ENCODE measurements at places on chromosomes 16 and 17.

GRCh38 chr17:42025936-42026335 is 6.0 kb downstream of the NKIRAS2 start:
- DNase-seq, result no peak

DNA sequence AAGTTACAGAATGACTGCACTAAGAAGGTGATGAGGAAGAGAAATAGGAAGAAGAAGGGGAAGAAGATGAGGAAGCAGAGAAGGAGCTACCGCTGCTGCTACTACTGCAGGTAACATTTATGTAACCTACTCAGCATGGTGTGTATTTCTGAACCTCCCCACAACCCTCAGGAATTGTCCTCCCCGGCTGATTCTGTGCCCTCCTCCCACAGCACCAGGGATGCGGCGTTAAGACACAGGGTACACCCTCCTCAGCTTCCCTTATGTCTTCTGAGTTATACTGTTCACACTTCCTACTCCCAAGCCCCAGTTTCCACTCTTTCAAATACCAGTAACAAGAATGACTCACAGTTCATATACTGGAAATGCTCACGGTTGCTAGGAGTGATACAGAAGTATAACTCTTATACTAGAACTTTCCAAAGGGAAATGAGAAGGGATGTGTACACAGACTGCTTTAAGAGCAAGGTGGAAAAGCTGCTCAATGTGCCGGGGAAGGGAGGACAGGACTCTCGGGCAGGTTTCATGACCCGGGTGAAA is 224.5 kb upstream of the PSMD7 start:
- no peak for DNase-seq

DNA sequence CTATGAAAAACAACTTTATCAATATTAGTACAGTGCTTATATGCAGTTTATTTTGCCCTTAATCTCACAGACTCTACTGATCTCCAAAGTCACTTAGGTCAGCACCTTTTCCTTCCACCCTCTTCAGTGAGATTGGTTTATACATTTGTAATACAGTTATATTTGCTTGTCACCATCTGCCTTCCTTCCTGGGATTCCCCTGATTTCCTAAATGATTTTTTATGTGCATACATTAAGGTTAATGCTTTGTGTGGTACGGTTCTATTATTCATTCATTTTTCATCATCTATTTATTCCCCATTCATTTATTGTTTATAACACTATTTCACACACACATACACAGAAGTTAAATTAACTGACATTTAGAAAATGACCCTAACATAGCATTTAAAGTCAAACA is 419.8 kb upstream of the CDH11 start:
- no peak for DNase-seq

DNA sequence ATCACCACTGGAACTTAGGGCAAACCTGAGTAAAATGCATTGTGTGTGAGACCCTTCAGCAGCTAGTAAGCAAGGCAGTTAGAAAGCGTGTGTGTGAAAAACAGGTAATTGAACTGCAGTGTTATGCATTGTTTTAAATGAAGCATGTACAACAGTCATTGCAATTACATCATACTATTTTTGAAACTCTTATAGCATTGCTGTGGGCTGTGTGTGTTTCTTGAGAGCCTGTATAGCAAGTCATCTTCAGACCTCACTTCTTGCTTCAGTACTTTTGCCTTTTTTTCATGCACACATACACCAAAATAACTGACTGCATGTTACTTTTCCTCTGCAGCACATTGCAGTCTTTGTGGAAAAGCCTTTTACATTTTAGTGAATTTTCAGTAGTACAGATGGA is 19.2 kb downstream of the PTRH2 start:
- no peak for DNase-seq

DNA sequence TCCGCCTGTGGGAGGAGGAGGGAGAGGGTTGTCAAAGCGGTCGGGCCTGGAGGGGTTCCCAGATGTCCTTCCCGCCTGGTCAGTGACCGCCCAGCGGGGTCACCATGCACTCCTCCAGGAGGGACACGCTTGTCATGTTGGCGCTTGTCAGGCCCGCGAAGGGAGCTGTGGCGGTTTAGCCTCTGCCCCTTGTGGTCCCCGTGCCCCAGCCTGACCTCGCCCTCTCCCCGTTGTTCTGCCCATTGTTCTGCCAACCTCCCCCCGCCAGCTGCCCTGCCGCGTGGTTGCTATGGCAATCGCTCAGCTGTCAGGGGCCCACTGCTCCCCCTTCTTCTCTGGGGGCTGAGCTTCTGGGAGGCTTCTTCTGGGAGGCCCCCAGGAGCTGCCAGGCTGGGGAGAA is 146.4 kb upstream of the CIBAR2 start:
- no peak for DNase-seq

GRCh38 chr16:78972006-78972405 is 628.5 kb downstream of the MAF start:
- DNase-seq, result no peak

- DNase-seq, result no peak
These were observed 35.7 kb downstream of the NOS2 start for GRCh38 chr17:27764589-27764988.

- DNase-seq, result no peak
These were observed 1.1 kb downstream of the METTL26 start for GRCh38 chr16:634996-635395.

GRCh38 chr16:67936880-67937605 is 393 bp upstream of the PSMB10 start:
- DNase-seq, result no peak

DNA sequence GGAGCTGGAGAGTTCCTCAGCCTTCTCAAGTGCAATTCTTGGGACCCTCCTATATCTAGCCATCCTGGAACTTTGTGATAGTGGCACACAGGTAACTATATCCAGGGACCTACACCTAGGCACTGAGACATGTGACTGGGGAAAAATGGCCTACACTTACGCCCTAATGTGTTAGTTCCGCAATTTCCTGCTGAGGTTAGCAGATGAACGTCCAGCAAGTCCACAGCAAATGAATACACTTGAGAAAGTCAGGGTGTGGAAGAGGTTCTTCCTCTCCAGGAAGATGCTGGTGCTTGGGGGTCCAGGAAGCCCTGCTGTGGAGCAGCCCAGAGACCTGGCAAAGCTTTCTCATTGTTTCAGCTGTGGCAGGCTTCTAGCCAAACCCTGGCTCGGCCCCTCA is 20.8 kb downstream of the PIK3R5 start:
- no peak for DNase-seq

- no peak for DNase-seq
These were observed 5.9 kb upstream of the MYO15A start for GRCh38 chr17:18102640-18103039.

GRCh38 chr17:80082403-80083135 is 18.8 kb upstream of the GAA start:
- peak; percentile 45 for DNase-seq

- DNase-seq, result no peak
These were observed 8.2 kb downstream of the ZNF19 start for GRCh38 chr16:71480956-71481355.

GRCh38 chr16:80837533-80838147 is 33.2 kb upstream of the CDYL2 start:
- no peak for DNase-seq

DNA sequence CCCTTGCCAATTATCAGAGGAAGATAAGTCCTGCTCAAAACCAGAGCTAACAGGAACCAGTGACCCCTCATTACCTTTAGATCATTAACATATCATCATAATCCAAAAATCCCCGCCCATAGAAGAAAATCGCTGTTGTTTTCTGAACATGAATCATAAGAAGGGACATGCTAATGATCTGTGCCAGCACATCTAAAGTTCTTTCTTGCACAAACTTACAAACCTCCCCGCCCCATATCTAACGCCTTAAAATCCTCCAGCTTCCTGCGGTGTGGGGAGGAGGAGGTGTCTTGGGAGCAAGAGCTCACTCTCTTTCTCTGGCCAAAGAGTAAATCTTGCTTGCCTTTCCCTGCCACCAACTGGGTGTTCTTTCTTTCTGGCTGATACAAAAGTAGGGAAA is 78.3 kb downstream of the IRX3 start:
- DNase-seq, result peak; percentile 61

DNA sequence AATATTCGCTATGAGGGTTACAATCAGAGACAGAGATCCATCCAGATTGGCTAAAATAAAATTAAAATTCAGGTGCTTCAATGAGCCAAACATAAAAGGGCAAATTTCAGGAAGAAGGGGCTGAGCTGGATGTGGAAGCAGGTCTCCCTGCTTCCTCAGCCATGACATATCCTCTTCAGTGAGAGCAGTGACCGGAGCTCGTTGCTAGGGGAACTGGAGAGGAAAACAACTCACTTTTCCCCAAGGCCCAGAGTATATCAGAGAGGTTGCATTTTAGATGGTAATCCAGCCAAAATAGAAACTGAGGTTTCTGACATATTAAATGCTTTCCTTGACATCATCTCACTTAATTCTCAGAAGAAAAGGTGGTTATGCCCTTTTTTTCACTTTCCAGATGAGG is 503.5 kb downstream of the HS3ST4 start:
- no peak for DNase-seq

GRCh38 chr17:30550512-30551273 is 73.5 kb downstream of the GOSR1 start:
- no peak for DNase-seq

GRCh38 chr17:39541652-39542051 is 66.1 kb downstream of the NEUROD2 start:
- DNase-seq, result no peak

- DNase-seq, result no peak
These were observed 230.5 kb upstream of the CACNG5 start for GRCh38 chr17:66604376-66604775.

- peak; percentile 61 for DNase-seq
These were observed 979 bp downstream of the ABHD15 start for GRCh38 chr17:29565643-29566472.

DNA sequence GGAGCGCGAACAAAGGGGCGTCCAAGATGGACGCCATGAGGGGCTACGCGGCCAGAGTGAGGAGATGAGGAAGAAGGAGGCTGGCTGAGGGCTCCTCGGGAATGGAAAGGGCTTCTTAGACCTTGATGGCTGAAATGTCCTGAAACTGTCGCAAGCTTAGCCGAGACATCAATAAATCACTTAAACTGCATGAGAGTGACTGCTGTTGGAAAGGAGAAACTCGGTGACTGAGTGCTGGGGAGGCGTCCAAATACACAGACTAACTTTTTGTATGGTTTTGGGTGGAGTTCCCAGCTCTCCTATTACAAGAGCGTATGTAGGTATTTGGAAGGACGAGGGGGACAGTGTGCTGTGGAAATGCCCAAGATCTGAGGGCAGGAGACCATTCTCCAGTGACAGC is 1.4 kb upstream of the GEMIN4 start:
- no peak for DNase-seq

DNA sequence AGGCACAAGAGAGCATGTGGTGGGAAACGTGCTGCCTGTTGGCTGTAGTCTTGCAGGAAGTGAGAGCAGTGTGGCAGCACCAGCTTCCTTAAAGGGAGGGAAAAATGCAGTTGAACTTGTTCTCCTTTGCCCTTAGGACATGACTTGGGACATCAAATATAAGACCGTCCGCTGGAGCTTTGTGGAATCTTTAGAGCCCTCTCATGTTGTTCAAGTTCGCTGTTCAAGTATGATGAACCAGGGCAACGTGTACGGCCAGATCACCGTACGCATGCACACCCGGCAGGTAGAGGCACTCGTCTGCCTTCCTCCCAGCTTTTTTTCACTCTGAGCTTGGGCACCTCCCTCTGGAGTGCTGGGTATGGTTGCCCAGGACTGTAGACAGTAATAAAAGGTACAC is 23.3 kb downstream of the GPR179 start:
- DNase-seq, result no peak

GRCh38 chr16:14600164-14600563 is 29.9 kb downstream of the PARN start:
- DNase-seq, result no peak

GRCh38 chr17:43469145-43469544 is 14.6 kb upstream of the DHX8 start:
- DNase-seq, result no peak

- no peak for DNase-seq
These were observed 22.1 kb upstream of the SPNS2 start for GRCh38 chr17:4476511-4477070.

GRCh38 chr16:87185983-87186382 is 131.2 kb downstream of the C16orf95 start:
- no peak for DNase-seq

DNA sequence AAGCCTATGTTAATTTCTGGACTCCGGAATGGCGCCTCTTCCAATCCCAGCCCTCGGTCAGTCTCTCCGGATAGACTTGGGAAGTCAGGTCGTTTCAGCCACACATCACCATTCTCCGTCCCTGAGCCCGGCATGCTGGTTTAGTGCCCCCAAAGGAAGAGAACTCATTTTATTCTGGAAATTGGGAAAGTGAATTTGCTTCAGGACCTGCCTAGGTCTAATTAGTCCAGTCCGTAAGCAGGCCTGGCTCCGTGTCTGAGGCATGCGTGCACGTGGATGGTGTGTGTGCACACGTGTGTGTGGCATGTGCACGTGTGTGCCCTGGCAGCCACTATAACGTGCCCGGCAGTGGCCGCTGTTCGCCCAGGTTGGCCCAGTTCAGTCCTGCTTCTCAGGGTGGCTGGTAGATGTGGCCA is 77.4 kb downstream of the RPA1 start:
- DNase-seq, result peak; percentile 75

GRCh38 chr16:58455750-58456149 is 44.2 kb upstream of the NDRG4 start:
- no peak for DNase-seq

- DNase-seq, result no peak
These were observed 1098.4 kb upstream of the EEF2KMT start for GRCh38 chr16:6195966-6196365.

DNA sequence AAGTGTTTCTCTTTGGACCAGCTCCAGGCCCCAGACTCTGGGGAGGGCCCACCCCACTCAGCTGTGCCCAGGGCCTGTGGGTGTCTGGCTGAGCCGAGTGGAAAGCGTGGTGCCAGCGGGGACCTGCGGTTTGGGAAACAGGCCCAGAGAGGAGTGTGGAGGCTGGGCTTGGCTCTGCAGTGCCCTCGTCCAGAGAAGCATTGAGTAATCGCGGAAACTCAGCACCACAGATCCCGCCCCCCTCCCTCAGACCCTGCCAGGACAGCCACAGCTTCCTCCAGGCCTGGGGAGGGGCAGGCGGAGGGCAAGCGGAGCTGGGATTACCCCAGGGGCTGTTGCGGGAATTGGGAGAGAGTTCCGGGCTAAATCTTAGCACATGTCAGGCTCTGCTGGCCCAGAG is 14.6 kb upstream of the PITPNA start:
- peak; percentile 95 for DNase-seq

DNA sequence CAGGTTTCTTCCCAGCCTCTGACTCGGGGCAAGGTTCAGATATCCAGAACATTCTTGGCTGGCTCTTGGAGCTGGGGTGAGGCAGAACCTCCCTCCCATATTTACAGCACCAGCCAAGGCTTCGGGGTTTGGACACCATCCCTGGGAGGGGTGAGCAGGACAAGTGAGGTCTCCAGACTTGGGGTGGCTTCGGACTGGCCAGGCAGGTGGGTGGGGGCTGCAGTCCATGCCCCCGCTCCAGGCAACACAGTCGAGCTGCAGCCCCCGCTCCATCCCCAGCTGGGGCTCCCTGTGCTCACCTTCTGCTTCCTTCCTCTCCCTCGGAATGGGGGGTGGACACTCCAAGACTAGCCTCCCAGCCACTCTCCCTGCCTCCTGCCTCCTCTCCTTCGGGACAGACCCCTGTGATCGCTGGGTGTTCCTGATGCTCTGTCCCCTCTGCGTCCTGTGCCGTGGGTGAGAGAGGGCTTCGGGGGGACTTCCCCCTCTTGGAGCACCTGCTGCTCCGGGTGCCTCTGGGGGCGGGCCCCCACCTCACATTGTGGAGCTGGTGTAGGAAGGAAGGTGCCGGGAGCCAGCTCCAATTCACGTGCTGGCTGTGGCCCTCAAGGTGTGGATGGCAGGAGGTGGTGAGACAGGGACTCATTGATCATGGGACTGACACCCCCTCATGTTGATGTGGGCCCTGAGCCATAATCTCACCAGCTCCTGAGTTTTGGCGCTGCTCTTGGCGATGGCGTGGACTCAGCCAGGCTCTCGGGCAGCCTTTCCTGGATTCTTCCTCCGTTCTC is 189.2 kb downstream of the SEC14L1 start:
- DNase-seq, result peak; percentile 50

Measured in psoas muscle (tissue), 8 donors.